ENCODE measurements at places on chromosomes 3 and 15.
A peak's percentile ranks its signal among the peaks of the same experiment; 100 is the strongest.

DNA sequence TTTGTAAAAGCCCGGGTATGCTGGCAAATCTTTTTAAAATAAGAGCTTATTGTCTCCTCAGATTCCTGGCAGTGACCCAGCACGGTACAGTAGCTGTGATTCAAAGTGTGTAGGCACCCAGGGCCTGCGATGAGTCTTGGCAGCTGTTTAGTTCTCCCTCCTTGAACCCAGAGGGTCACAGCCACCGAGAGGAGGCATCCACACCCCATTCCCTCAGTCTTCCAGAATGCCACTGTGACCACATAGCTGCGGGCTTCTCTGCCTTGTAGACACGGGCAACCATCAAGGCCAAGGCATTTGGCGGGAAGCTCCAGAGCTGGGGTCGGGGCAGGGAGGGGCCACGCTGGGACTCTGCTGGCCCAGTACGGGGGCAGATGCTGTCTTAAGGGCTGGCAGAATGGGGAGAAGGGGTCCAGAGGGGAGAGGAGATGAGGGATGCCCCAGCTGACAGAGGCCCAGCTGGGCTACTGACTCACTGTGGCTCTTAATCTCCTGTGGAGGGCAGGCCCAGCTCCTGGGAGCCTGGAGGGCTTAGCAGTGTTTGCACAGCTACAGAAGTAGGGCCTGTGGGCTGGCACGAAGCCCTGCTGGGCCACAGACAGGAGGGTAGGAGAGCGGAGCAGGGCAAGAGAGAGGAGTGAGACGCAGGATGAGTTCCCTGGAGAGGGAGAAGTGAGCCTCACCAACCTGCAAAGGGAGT lies 68.8 kb upstream of the DLG1 start:
- no peak for DNase-seq

- no peak for DNase-seq
Measured at GRCh38 chr3:77256584-77257503, 216.9 kb downstream of the ROBO2 start.

DNA sequence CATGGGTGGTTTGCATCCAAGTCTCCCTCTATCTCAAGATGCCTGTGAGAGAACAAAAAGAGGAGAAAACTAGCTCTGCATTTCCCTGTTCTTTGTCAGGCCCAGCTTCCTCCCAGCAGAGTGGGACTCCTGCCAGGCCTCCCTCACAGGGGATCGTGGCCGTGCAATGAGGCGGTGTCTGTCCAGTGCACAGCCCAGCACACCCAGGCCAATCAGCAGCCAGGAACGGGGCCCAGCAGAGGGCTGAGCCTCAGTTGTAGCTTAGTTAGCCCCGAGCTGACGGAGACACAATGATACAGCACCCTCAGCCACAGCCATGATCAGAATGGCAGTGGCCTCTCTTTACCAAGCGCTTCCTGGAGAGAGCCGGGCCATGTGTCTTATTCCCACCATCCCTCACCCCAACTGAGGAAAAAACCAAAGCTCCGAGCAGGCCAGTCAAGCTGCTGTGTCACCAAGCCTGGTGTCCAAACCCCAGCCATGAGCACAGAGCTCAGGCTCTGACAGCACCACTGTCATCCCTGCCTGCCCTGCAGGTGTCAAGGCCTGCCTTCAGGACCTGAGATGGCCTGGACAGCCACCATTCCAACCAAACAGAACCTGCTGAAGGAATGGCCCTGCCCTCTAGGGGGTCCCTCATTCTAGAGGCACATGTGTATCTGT lies 71.1 kb downstream of the DNAJB8 start:
- peak; percentile 53 for DNase-seq

DNA sequence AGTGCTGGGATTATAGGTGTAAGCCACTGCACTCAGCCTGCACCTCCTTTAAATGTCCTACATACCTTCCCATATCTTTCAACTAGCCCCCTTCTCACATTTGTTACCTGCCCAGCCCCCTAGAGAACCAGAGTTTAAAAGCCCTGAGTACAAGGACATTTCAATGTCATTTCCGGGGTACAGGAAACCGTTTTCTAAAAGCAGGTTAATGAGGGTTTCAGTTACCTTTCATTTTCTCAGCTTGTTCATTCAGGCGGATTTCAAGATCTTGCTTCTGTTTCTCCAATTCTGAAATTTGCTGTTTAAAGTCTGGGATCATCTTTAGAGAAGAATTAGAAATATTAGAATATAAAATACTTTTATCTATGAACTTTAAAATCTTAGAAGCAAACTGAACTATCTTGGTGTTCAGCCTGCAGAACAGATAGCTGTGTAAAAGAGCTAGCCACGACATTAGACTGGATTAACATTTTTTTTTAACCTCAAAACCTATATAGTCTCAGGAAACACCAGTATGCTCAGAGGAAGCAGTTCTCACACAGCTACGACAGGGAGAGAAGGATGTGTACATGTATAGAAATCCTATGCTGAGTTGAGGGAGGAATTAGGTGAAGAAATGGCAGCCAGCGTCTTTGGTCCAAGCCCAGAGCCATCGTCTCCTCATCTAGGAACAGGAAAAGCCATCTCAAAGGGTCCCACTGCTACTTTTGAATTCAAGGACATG lies 29.9 kb upstream of the GNB5 start:
- no peak for DNase-seq

DNA sequence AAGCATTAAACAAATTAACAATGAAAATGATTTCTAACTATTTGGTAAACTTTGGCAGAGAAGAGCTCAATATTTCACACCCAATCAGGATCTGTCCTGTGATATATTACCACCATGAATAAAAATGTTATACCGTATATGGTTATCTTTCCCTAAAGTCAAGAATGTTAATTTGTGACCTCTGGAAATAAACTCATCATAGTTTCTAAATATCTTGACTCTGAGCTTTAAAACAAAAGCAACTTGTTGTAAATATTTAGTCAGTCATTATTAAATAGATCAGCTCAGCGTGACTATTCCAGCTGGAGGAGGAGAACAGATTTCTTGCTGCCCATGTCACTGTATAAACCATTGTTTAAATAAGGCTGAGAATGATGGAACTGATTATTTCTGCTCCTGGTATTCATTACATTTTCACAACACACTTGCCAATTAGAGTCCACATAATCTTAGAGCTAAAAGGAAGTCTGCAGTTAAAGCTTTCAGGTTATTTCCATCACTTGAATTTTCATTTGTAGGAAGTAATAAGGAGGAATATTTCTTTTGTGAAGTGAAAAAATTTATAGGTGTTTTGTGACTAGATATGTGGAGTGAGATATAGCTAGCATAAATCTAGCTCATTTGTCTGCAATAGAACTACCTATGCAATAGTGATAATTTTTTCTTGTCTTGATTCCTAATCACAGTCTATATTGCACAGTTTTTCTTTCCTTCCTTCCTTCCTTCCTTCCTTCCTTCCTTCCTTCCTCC lies 106.5 kb upstream of the P2RY1 start:
- DNase-seq = no peak

DNA sequence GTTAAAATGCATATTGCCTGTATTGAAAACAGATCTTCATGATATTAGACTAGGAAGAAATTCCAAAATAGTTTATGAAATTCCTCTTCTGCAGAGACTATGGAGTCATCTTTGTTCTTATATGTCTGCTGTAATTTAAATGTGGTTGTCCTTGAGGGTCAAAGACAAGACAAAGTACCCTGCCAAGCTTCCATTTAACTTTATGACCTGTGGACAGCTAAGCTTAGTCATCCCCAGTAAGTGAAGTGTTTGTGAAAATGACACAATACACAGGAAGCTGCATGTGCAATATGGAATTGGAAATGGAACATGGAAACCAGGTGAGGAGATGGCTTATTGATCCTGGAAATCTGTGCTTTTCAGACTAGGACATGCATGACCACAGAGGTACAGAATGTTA lies 68.5 kb upstream of the GBE1 start:
- no peak for DNase-seq

DNA sequence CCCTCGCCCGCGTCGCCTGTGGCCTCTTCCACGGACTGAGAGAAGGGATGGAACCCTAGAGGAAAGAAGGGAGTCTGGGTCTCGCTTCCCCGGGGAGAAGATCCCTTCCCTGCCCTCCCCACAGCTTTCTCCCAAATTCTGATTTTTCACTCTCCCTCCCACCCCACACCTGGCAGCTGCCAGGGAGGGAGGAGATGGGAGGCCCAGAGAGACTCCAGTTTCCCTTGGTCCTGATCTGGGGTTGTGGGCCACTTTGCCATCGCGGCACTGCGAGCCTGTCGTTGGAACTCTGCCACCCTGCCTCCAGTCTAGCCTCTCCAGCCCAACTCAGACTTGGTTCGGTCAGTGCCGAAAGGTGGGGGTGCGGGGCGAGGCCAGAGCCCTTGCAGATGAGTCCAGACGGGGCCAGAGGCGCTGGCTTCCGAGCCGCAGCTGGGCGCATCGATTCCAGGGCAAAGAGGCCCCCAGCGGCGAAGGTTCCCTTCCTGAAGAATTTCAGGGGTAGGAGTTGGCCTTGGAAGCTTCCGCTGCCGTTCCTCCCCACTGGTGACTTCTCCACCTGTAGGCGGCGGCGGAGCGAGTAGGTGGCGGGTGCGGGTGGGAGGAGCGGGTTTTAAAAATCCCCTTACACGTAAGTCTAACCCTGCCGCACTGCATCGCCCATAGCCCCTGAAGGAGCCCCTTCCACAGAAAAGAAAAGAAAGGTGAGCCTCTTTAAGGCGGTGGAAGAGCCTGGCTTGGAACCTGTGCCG lies 5.2 kb downstream of the WNT5A start:
- DNase-seq = no peak

GRCh38 chr3:27509376-27509775 lies 25.2 kb upstream of the SLC4A7 start:
- DNase-seq = peak; percentile 74

DNA sequence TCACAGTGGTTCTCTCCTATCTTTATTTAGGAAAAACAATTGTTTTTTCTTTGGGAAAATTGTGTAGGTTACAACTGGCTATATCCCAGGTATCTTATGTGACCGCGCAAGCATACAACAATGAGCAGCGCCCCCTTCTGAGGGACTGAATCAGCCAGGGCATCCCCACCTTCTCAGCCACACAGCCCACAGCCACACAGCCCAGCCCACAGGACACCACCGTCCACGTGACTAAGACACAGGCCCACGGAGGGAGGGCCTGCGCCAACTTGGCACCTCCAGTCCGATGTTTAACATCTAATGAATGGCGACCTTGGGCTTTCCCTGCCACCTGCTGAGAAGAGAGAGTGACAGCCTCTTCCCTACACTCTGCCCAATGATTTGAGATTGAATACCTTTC lies 68.1 kb downstream of the ATP10A start:
- DNase-seq = no peak

DNA sequence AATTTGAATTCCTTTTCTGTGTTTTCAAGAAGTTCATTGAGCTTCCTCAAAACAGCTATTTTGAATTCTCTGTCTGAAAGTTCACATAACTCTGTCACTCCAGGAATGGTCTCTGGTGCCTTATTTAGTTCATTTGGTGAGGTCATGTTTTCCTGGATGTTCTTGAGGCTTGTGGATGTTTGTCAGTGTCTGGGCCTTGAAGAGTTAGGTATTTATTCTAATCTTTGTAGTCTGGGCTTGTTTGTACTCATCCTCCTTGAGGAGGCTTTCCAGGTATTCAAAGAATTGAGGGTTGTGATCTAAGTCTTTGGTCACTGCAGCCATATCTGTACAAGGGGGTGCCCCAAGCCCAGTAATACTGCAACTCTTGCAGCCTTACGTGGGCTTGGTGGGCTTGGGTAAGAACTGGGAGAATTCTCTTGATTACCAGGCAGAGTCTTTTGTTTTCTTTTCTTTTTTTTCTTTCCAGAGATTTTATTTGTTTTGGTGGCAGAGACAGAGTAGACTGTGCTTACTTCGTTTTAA lies 19.3 kb upstream of the CCNDBP1 start:
- no peak for DNase-seq
